ENCODE measurements at places on chromosomes 5 and 9.

GRCh38 chr9:126154869-126155268 lies 171.8 kb upstream of the MVB12B start:
- DNase-seq, result no peak

DNA sequence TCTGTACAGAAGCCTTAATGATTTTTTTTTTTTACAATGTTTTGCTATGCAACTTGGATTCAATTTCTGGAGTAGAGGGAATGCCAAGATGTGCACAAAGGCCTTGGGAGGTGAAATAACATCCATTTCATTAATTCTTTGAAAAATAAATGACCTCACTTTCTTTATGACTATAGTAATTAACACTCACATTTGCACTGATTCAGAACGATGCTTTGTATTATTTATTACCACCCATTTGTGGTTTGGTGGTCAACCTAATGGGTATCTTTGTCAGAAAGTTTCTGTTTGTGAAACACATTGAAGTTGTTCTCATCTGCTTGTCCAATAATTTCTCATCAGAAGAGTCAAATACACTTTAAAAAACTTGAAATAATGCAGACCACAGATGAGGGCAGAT lies 169.3 kb downstream of the NTRK2 start:
- DNase-seq, result no peak

GRCh38 chr5:13385066-13385465 lies 559.4 kb downstream of the DNAH5 start:
- no peak for DNase-seq

- DNase-seq, result peak; percentile 42
Measured at GRCh38 chr9:123322273-123323195, 33.5 kb upstream of the CRB2 start.

DNA sequence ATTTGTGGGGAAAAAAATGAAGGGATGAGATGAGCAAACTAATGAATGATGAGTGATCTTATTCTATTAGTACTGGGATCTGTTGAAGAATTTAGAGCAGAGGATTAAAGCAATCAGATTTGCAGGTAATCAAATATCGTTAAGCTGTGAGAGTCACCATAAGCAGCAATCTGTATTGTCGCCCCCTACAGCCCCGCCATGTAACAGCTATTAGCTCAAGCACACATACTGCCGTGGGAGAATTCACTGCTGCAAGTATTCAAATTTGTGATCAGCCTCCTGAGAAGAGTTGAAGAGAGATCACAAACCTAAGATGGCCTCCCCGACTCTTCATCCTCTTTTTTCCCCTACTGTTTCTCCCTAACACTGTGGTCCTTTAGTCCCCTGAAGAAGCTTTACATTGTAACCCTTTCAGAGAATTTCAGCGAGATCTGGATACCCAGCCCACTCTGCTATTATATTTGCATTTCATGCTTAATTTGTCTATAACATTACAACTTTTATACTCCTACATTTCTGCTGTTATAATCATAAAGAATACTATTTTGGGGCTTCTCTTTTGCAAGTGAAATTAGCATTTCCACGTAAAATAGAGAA lies 28.5 kb upstream of the PHF24 start:
- no peak for DNase-seq

DNA sequence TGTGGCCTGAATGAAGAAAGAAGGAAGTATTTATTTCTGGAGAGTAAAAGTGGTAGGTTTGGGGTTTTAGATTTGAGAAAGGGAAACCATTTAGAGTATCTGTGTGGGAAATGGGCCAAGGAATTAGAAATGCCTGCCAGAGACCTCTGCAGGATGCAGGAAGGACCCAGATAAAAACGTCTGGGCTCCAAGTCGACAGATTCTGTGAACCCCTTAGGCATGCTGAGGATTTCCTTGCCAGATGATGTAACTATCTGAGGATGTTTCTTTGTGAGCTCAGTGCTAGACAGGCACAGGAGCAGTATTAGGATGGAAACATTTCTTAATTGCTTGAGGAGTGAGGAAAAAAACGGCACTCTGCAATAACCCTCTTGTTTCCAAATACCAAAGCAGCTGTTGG lies 251.8 kb upstream of the DMRT1 start:
- no peak for DNase-seq

DNA sequence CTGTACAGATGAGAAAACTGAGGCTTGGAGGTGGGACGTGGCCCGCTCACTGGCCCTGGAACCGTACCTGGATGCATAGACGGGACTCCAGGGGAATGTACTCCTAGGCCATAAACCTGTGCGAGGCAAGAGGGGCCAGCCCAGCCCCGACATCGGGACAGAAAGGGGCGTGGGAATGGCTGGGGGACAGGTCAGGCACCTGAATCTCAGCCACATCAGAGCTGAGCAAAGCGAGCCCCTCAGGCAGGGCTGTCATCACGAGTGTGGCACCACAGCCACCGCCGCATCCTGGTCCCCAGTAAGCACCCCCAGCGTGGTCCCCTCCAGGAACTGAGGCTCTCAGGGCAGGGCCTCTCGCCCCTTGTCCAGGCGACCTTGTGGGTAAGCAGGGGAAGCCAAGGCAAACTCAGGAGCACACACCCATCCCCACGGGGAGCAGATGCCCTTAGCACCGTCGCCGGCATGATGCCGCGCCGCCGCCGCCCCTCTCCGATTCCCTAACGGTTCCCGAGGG lies 16.5 kb downstream of the NACC2 start:
- no peak for DNase-seq

GRCh38 chr9:133520121-133520835 lies 4.5 kb downstream of the MYMK start:
- DNase-seq, result no peak

GRCh38 chr5:14560091-14560595 lies 21.4 kb upstream of the OTULINL start:
- no peak for DNase-seq

DNA sequence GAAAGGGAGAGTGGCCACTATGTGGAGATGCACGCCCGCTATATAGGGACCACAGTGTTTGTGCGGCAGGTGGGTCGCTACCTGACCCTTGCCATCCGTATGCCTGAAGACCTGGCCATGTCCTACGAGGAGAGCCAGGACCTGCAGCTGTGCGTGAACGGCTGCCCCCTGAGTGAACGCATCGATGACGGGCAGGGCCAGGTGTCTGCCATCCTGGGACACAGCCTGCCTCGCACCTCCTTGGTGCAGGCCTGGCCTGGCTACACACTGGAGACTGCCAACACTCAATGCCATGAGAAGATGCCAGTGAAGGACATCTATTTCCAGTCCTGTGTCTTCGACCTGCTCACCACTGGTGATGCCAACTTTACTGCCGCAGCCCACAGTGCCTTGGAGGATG lies 19.8 kb downstream of the RGMB start:
- DNase-seq, result no peak

- DNase-seq, result no peak
Measured at GRCh38 chr5:58048185-58048925, 411.5 kb downstream of the PLK2 start.

DNA sequence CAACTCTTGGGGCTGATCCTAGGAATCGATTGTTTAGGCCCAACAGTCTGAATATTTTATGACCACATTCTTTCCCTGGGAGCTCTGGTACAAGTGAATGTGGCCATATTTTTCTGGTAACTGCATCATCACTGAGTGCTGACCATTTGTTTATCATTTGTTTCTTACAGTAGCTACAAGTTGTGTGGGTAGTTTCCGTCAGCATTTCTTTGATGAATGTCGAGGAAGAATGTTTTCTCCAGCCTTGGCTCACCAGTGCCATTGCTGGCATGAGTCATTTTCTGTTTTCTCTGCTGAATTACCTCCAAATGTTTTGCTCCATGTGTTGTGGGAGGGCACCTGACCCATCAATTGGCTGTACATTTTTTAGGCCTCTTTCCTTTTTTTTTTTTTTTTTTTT lies 14.1 kb upstream of the CARD19 start:
- no peak for DNase-seq

All from stimulated activated CD8-positive, alpha-beta memory T cell treated with anti-CD3 and anti-CD28 coated beads, Interleukin-4, amount 100 ng/mL, for 1 hour (primary cell).